Eye (tissue), 1 donor: ENCODE measurements at places on chromosomes 5 and 9.

DNA sequence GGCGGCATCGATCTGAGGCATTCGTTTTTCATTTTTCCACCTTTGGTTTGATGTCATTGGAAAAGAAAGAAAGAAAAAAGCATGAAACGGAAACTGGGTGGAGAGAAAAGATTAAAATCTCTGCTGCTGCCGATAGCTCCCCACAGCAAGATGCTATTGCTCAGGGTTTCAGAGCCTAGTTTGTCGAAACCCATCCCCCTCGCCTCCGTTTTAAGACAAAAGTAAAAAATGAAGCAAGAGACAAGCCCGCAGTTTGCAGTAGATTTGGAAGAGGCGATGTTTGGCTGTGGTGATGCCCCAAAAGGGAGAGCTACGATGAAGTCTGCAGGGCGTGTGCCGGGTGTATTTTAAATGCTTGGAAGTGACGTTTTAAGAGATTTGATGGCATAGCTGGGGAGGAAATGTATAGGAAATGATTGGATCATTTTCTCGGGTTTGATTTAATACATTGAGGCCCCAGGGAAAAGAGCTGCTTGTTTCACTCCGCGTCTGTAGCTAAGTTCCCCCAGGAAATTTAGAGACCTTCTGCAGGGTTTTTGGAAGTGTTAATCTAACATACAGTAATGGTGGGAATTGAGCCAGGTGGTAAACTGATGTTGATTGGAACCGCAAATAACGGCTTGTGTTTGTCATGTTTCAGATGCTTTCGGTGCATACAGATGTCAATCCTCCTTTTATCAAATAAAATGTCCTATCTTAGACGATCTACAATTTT lies 909 bp downstream of the NDFIP1 start:
- DNase-seq: peak; percentile 81

GRCh38 chr5:149133795-149134777 lies 7.2 kb upstream of the ABLIM3 start:
- DNase-seq: no peak

GRCh38 chr9:132994410-132995120 lies 16.1 kb downstream of the GFI1B start:
- no peak for DNase-seq

GRCh38 chr9:8539681-8540197 lies 740.2 kb upstream of the DMAC1 start:
- no peak for DNase-seq

- DNase-seq: peak; percentile 57
Measured at GRCh38 chr9:92728831-92729734, 35.5 kb downstream of the BICD2 start.

DNA sequence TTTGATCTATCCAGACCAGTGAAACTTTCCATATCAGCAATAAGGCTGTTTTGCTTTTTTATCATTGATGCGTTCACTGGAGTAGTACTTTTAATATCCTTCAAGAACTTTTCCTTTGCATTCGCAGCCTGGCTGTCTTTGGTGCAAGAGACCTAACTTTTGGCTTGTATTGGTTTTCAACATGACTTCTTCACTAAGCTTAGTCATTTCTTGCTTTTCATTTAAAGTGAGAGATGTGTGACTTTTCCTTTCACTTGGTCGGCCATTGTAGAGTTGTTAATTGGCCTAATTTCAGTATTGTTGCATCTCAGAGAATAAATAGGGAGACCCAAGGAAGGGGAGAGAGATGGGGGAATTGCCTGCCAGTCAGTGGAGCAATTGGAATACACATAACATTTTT lies 26.4 kb upstream of the CMYA5 start:
- no peak for DNase-seq

- DNase-seq: no peak
Measured at GRCh38 chr9:135241381-135242048, 154.0 kb downstream of the OLFM1 start.

DNA sequence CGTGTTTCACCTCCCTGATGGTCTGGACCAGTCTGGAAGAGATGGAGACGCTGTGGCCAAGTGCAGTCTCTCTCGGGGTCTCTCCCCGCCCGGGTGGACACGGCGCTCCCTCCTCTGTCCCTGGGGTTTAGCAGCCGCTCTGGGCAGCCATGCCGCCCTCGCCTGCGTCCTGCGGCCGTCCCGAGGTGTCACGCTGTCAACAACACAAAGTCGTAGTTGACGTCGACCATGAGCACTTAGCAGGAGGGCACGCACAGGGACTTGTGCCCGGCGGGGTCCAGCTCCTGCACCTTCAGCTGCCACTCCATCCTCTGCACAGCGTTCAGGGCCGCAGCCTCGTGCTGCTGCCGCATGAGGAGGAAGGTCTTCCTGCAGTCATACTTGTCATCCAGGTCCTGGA lies 368.9 kb downstream of the CDH9 start:
- DNase-seq: no peak

DNA sequence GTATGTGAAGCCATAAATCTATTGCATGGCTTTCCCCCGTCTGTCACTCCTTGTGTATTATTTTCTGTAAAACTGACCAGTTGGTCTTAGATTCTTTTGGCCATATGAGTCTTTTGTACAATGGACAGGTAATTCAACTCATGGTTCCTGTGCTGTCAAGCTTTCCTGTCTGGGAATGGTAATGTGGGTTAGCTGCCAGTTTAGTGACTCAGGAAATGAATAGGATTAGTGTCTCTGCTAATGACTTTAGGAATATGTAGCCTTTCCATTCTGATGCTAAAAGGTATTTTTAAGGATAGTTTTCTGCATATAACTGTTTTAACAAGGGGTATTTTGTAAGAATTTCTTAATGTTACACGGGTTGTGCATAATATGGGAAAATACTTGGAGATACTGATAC lies 182.7 kb downstream of the PBX3 start:
- no peak for DNase-seq

DNA sequence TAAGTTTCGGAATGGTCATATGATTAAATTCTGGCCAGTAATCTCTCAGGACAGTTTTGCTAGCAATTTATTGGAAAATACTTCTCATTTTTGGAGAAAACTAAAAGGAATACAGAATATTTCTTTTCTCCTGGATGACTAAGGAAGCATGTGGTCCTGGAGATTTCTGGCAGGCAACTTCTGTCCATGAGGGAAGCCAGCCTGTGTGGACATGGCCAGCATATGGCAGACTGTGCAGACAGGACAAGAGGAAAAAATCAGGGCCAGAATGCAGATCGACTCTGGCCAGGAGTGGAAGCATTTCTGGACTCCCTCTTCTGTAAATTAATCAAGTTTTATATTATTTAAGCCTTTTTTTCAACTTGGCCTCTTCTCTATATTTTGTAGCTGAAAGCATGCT lies 100.4 kb upstream of the CDH18 start:
- no peak for DNase-seq

- no peak for DNase-seq
Measured at GRCh38 chr5:65926893-65927292, 518 bp downstream of the ERBIN start.

- DNase-seq: no peak
Measured at GRCh38 chr5:68273717-68274409, 58.3 kb downstream of the PIK3R1 start.

- DNase-seq: no peak
Measured at GRCh38 chr5:8615142-8615858, 746.4 kb downstream of the MTRR start.

- DNase-seq: no peak
Measured at GRCh38 chr9:33472881-33473615, 676 bp downstream of the NOL6 start.

GRCh38 chr9:98087420-98088354 lies 31.2 kb downstream of the NANS start:
- peak; percentile 86 for DNase-seq

- peak; percentile 29 for DNase-seq
Measured at GRCh38 chr9:72872718-72873117, 80.1 kb downstream of the ALDH1A1 start.

DNA sequence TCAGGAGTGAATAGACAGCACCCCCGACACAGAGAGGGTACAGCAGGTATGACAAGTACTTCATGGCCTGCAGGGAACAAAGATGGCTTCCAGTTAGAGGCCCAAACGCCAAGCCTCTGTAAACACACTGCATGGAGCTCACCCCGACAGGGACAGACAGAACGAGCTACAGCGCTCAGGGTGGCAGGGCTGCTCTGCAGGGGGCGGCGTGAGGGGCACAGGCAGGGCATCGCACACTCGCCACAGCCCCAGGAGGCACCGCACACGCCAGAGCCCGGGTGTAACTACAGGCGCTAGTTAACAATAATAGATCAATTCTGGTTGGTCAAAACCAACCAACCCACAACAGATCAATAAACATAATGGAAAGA lies 21.1 kb downstream of the CLPTM1L start:
- no peak for DNase-seq

DNA sequence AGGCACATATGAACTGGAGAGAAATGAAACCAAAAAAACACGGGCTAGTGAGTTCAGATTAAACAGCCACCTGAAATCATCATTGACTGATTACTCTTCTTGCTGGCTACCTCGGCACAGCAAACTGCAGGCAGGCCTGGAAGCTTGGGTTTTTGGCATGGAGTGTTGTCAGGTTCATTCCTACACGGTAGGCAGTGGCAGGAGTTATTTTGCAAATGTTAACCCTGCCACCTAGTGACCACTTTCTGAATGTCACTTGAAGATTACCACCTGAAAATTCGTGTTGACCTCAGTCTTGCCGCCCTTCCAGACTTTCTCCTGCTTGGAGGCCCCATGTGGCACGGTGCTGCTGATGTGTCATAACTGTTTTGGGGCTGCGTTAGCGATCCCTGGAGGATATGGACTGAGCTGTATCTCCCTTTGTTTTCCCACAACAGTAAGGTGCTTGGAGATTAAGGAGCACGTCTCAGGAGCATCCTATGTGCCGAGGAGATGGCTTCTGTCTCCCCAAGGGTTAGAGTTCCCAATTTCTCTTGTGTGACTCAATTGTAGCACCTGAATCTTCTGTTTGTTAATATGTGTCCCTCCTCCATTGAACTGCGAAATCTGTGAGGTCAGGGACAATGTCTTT lies 12.7 kb upstream of the CD180 start:
- peak; percentile 90 for DNase-seq

GRCh38 chr9:114850871-114851270 lies 45.0 kb upstream of the TNFSF15 start:
- DNase-seq: peak; percentile 32

GRCh38 chr5:90690307-90690706 lies 131.7 kb downstream of the ADGRV1 start:
- no peak for DNase-seq

DNA sequence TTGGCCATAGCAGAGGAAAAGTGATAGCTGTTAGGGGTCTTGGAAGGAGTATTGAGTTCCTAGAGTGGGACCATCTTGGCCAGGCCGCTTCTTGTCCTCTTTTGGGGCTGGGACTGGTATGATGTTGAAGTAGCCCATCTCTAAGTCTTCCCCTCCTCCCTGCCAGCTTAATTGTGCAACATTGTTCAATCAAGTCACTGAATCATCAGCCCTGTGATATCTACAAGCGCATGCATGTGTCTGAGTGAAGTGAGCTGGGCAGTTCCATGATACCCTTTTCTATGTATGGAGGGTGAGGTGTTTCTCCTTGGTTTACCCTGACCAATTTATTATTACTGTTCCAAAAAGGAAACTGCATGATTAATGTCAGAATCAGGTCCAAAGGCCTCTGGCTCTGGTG lies 112.2 kb downstream of the C9orf152 start:
- DNase-seq: no peak

GRCh38 chr9:107782789-107783188 lies 293.2 kb upstream of the KLF4 start:
- no peak for DNase-seq

DNA sequence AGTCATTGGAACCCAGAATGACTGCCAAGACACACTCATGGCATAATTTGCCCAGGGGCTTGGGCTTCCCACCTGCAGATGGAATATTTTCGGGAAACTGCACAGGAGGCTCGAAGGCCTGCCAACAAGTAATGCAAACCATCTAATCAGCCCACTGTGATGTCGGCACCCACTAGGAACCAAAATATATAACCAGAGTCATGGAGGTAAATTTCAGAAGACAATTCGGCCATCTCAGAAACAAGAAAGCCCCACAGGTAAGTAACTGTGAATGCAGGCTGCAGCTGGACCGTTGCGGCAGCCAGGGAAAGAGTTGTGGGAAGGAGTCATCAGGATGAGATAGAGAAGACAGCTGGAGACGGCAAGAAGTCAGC lies 264.4 kb downstream of the SYK start:
- DNase-seq: no peak

DNA sequence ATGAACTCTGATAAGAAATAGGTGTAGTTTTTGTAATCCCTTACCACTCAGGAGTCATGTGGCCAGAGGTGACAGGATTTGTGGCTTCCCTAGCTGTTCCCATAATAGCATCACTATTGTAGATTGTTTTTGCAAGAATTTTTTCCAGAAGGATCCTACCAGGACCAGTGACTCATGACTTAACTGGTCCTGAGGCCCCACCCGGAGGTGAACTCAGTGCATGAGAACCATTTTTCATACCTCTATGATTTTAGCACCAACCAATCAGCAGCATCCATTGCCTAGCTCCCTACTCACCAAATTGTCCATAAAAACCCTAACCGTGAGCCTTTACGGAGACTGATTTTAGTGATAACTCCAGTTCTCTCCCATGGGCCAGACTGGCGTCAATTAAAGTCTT lies 484.8 kb downstream of the PSAT1 start:
- DNase-seq: no peak

GRCh38 chr5:98845878-98846277 lies 72.4 kb downstream of the RGMB start:
- no peak for DNase-seq

DNA sequence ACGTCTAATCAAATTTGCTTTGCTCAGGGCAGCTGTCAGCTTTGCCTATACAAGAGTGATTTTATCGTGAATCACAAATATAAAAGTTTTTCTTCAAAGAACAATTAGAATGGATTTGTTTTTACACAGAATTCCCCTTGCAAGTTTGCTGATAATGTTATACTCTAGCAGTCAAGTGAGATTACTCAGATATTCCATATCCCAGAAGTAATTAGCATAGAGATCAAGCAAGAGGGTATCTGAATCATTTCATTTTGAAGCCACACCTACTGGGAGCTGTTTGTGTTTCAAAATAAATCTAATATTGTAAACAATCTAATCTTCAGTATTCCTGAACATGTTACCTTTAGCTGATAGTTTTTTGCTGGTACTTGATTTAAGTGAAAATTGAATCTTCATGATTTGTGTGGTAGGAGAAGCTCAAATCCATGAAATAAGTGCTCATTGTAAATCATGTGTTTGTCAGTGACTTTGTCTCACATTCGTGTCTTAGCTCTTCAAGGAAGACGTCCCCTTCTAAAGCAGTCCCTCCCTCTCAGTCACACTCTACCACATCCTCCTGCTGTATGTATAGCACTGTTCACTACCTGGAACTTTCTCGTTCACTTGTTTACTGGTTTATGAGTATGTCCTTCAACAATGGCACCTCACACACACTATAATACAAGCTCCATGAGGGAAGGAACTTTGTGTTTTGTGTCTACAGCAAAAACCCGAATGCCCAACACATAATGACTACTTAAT lies 3.3 kb upstream of the TTC39B start:
- no peak for DNase-seq

DNA sequence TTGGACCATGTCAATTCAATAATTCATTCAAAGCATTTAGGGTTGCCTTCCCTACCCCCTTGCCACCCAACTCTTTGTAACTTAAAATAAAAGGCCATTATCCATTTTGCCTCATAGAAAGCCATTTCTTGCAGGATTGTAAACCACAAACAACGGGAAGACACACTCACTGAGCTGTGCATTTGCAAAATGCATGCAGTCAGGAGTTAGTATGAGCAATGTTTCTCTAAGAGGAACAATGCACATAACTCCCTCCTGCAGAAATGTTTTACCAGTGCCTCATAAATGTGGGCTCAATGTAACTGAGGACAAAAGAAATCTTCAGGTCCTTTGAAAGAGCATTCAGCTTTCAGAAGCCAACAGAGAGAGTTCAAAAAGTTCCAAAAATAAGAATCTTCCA lies 98.5 kb upstream of the ABCA1 start:
- DNase-seq: no peak
